ENCODE measurements at places on chromosomes 16 and 17. TPM values are rescaled to one million over a fixed set of nuclear protein-coding genes. Genes with fewer than 3 reads are reported as not detected.

- no peak for DNase-seq
These were observed 165.8 kb upstream of the ZNF267 start for GRCh38 chr16:31707743-31708335.

GRCh38 chr17:58391302-58391984 is 25.9 kb downstream of the RNF43 start:
- peak; percentile 88 for DNase-seq

GRCh38 chr16:59405802-59406201 is 671.7 kb upstream of the GOT2 start:
- DNase-seq, result no peak

GRCh38 chr17:27536781-27537180 is 80.5 kb downstream of the KSR1 start:
- DNase-seq, result no peak

GRCh38 chr16:58461056-58461455 is 38.9 kb upstream of the NDRG4 start:
- DNase-seq, result no peak

DNA sequence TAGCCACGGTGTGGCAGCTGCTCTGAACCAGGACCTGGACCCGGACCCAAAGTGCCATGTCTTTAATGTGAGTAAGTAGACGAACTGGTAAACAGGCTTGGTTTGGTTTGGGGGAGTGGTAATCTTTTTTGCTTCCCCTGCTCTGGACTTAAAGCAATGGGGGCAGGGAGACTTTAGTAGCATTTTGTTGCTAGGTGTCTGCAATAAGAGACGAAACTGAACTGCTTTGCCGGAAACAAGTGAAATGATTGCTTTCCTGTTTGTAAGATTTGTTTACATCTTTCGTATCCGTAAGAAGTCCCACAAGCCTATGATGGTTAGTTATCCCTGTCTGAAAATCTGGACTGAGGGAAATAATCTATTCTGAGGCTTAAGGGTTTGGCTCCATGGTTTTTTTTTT is 21.5 kb downstream of the PRCD start:
- no peak for DNase-seq

GRCh38 chr17:44493339-44493738 is 9.9 kb downstream of the GPATCH8 start:
- no peak for DNase-seq

DNA sequence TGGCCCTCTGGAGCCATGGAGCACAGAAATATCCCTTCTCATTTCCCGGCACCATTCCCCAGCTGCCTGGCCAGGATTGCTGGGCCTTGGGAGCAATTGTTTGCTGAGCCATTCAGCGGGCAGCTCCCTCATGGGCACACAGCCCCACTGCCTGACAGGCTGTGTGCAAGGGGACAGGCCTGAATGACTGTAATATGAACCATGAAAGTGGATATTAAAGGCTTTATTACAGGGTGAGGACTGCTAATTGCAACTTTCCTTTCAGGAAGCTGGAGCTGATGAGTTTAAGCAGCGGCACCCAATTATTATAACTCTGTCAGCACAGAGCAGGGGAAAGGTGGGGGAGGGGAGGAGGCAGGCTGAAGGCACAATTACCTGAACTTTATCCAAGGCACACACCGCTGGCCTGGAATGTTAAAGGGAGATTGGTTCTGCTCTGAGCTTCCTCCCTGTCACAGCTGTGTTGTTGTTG is 159.8 kb upstream of the SDK2 start:
- no peak for DNase-seq

DNA sequence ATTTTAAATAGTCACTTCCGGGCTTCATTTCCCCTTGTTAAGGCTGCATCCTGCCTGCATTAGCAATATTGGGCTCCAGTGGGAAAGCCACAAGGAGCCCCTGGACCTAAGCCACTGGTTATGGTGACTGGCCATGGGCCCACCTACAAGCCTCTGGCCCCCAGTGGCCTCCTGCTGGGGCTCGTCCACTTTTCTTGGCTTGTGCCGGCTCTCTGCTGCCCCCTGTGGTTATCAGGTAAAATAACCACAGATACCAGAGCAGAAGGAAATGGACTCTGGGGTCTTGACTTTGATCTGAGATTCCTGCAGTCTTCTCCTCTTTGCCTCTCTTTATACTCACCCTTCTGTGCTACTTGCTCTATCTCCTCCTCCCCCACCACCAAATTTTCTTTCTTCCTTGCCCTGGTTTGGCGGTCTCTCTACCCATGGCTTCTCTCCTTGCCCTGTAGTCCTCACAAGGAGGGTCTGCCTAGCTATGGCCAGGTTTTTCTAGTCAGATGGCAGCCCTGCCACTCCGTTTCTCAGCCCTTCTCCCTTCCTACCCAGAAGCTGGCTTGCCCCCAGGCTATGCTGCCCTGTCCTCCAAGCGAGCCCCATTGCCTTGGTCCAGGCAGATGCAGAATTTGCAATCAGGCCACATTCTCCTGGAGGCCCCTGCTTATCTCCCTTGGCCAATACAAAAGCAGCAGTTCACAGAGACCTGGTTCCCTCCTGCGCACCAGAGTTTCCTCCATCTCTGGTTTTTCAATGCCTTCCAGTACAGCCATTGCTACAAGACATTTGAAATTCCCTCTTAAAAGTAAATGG is 82.9 kb upstream of the RCVRN start:
- DNase-seq, result no peak

GRCh38 chr16:3292604-3293003 is 9.3 kb downstream of the ZNF263 start:
- DNase-seq, result no peak

GRCh38 chr17:43769426-43769825 is 9.4 kb downstream of the DUSP3 start:
- DNase-seq, result no peak

GRCh38 chr17:309361-309888 is 43.2 kb downstream of the RPH3AL start:
- DNase-seq, result no peak

DNA sequence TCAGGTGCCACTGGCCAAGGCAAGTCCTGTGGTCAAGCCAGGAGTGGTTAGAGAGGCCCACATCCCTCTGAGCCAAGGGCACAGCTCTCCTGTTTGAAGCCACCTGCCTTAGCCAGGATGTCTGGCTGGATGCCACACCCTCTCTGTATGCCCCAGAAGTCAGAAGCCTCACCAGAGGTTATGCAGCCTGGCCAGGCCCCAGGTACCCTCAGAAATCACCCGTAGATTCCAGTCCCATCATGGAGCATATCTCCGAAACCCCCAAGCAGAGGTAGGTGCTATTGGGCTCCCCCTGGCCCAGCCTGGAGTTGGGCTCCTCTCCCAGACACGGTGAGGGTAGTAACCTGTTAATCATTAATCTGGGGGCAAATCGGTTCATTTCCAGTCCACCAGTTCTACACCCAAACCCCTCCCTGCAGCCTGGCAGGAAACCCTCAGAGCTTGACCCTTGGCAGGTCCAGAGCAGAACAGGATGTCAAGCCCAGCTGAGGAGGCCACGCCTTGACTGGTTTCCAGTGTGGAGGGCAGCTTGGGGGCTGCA is 60.6 kb upstream of the TMEM97 start:
- peak; percentile 55 for DNase-seq

- no peak for DNase-seq
These were observed 1.1 kb downstream of the DHRS11 start for GRCh38 chr17:36592716-36593321.

GRCh38 chr17:49823614-49824013 is 24.3 kb downstream of the TAC4 start:
- no peak for DNase-seq

DNA sequence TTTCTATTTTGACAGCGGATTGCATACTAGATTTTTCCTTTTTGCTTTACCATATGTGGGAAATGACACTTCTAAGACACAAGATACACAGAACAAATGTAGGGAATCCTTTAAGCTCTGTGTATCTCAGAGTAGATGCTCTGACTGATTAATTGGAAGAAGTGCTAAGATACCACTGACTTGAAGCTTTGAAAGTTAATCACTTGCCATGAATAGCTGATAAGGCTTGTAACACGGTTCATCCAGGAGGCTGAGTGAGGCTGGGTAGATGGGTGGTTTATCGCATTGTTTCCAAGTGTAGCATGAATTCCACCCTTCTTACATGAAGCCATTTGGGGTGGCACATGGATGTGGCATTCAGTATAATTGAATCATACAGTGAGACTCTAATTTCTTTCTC is 654.1 kb upstream of the RBFOX1 start:
- DNase-seq, result no peak

DNA sequence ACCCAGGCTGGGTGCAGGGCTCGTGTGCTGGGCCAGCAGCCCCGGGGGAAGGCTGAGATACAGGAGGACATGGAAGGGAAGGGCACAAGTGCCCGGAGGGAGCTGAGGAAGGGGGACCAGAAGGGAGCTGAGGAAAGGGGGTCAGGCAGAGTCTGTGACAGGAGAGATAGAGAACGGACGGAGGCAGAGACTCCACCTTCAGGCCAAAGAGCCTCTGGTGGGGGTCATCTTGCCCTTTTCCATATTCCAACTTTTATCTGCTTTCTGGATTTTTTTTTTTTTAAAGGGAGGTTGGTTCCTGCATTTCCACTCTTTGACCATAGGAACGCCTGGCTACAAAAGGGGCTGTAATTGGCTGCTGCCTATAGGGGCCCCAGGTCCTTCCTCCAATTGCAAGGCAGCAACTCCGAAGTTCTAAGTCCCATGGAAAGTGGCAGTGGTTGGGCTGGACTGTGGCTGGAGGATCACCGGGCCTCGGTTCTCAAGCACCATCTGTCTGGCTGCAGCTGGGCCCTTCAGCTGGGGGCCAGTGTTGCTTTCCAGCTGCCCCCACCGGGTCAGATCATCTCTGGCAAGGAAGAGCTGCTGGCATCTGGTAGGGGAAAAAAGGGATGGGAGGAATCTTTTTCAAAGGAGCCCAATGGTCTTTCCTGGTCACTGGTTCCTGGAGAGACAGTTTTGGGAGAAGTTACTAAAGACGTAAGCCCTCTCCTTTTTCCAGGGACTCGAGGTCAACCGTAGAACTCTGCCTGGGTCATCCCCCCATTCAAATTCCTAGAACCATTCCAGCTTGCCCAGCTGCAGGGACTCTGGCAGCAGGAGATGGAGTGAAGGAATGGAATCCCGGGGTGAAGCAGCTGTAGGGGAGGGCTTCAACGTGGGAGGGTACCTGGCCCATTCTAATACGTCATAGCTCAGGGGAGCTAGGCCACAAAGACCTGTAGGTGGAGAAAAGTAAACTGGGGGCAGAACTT is 13.1 kb upstream of the MRPS23 start:
- DNase-seq, result no peak

DNA sequence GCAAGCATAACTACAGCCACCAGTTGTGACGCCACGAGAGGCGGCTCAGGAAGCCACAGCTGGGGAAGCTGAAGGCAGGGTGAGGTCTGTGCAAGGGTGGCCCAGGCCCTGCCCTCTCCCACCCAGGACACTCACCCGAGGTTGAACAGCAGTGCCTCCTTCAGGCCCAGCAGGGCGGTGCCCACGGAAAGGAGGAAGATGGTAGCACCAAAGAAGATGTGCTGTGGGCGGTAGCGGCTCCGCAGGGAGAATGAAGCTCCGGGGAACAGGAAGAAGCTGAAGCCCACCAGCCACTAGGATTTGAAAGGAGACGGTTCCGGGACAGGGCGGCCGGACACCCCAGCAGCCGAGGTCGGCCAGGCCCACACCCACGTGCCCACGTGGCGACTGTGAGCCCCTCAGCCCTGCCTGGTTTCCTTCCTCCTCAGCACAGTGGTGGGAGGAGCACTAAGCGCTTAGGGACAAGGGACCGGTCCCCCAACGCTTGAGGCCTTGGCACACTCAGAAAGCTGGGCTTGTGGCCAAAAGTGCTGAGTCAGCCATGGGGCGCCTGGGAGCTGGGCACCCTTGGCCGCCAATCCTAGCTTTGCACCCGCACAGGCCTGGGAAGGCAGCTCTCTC is 11.0 kb downstream of the CYB561 start:
- no peak for DNase-seq

- peak; percentile 61 for DNase-seq
These were observed 707 bp downstream of the NUFIP2 start for GRCh38 chr17:29292992-29293889.

- DNase-seq, result no peak
These were observed 546 bp downstream of the SNN start for GRCh38 chr16:11668623-11669379.

DNA sequence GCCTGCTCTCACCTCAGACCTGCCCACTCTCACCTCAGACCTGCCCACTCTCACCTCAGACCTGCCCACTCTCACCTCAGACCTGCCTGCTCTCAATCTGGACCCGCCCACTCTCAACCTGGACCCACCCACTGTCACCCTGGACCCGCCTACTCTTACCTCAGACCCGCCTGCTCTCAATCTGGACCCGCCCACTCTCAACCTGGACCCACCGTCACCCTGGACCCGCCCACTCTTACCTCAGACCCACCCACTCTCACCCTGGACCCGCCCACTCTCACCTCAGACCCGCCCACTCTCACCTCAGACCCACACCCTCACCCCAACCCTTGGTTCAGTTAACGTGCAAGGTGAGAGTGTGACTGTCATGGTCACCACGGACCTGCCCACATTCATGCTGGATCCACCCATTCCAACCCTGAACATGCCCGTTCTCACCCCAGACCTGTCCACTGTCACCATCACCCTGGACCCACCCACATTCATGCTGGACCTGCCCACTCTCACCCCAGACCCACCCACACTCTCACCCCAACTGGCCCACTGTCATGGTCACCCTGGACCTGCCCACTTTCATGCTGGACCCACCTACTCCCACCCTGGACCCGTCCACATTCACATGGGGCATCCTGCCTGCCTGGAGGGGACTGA is 31.2 kb upstream of the ENPP7 start:
- no peak for DNase-seq

- DNase-seq, result peak; percentile 20
These were observed 16.2 kb downstream of the MYLK3 start for GRCh38 chr16:46731691-46732555.

The PDILT gene
- polyA plus RNA-seq, result not detected

The TBC1D3H gene
- polyA plus RNA-seq, result not detected

The SOX9 gene
- 19.9 TPM for polyA plus RNA-seq

The TBKBP1 gene
- polyA plus RNA-seq, result 37.7 TPM

The SPNS2 gene
- 22.3 TPM for polyA plus RNA-seq

The CCL22 gene
- polyA plus RNA-seq, result 0.08 TPM

The MT1F gene
- 48.4 TPM for polyA plus RNA-seq

The KRTAP4-5 gene
- polyA plus RNA-seq, result not detected

The GAS7 gene
- 16.9 TPM for polyA plus RNA-seq

The ATP1B2 gene
- 22.9 TPM for polyA plus RNA-seq

The XYLT1 gene
- 10.5 TPM for polyA plus RNA-seq

The TMEM100 gene
- polyA plus RNA-seq, result 63.5 TPM

The GRIN2A gene
- 5.8 TPM for polyA plus RNA-seq

The APOH gene
- polyA plus RNA-seq, result 0.20 TPM

The TERF2IP gene
- polyA plus RNA-seq, result 84.1 TPM

The C1QTNF1 gene
- 2.9 TPM for polyA plus RNA-seq
